Activated CD4-positive, alpha-beta T cell treated with anti-CD3 and anti-CD28 coated beads for 24 hours (primary cell): ENCODE measurements at places on chromosomes 11 and 22.

GRCh38 chr11:86596861-86597586 lies 75.4 kb downstream of the ME3 start:
- DNase-seq: no peak

GRCh38 chr11:2772544-2773031 lies 72.8 kb upstream of the KCNQ1OT1 start:
- peak; percentile 13 for DNase-seq

GRCh38 chr22:17802822-17803221 lies 28.6 kb upstream of the BID start:
- no peak for DNase-seq

GRCh38 chr11:129992161-129992944 lies 10.3 kb downstream of the PRDM10 start:
- DNase-seq: peak; percentile 11

GRCh38 chr11:44750551-44751465 lies 24.0 kb downstream of the TSPAN18 start:
- no peak for DNase-seq

GRCh38 chr11:83459798-83460197 lies 173.6 kb upstream of the CCDC90B start:
- no peak for DNase-seq

DNA sequence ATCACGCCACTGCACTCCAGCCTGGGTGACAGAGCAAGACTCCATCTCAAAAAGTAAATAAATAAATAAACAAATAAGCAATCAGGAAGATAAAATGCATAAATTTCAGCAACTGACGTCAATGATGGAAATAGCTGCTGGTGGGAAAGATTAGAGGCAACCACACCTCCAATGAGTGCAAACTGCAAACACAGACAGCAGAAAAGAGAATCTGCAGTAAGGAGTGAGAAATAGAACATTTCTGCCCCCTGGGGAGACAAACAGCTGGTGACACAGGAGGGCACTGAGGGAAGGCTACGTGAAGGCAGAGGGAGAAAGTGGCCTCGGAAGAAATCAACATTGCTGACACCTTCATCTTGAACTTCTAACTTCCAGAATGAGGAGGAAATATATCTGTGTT lies 6.5 kb downstream of the PI4KA start:
- DNase-seq: no peak

- no peak for DNase-seq
Observed at GRCh38 chr11:68649851-68650555, 34.3 kb upstream of the GAL start.

GRCh38 chr11:97963528-97964331 lies 1057.0 kb upstream of the CNTN5 start:
- no peak for DNase-seq
